GM10248 (cell line): ENCODE measurements at places on chromosomes 2 and 18.

- no peak for DNase-seq
These were observed 927.3 kb upstream of the ACVR2A start for GRCh38 chr2:146917431-146918042.

GRCh38 chr2:241445426-241445825 is 63.0 kb downstream of the STK25 start:
- DNase-seq: peak; percentile 18

DNA sequence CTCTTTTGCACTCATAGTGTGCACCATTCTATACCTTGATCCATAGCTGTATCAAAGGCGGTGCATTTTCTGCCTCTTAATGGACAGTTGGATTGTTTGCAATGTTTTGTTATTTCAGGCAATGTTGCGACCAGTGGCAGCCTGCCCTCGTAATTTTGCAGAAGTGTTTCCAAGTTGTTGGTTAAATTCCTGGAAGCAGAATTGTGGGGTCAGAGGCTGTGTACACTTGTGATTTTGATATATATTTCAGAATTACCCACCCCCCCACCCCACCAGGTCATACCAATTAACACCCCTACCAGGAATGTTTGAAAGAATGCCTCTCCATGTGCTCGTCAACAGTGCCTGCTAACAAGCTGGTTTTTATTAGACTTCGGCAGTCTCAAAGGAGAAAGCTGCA is 32.4 kb upstream of the IL1R1 start:
- no peak for DNase-seq

GRCh38 chr2:7037340-7038333 is 120.4 kb downstream of the RNF144A start:
- peak; percentile 71 for DNase-seq

- DNase-seq: no peak
These were observed 24.2 kb upstream of the CPO start for GRCh38 chr2:206915121-206915520.

DNA sequence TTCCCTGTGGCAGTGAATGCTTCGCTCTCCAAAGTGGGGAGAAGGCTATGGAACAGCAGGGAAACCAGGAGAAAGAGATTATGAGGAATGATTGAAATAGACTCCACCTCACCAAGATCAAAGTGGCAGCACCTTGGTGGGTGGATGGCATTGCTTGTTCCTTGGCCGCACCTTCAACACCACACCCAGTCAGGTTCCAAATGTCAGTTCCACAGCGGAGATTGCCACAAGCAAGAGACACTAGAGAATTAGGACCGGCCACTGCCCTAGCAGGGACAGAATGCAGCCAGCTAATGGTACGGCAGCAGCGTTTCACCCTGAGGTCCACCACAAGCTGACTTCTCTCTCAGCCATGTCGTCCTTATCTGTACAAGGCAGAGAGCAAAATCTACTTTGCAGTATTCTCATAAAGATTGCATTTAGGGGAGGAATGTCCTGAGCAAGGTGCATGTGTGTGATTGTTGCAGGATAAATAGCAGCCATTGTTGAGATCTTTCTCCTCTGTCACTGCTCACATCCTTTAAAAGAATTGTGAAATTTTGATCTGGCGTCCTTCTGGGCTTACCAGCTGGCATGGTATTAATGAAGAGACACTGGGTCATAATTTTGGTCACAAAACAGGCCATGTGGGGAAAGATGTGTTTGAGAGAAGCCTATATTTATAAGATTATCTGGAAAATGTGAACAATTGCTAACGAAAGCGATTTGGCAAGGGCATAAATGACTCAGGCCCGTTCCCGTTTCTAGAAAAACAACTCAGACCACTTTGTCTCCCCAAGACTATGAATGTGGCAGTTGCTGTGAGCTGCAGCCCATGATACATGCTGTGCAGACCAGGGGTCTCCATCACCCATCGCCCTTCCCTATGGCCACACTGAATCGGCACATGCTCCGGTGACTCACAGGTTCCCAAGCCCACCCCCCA is 228.6 kb upstream of the ID2 start:
- DNase-seq: no peak

GRCh38 chr2:11412449-11412810 is 53.5 kb downstream of the E2F6 start:
- DNase-seq: no peak

DNA sequence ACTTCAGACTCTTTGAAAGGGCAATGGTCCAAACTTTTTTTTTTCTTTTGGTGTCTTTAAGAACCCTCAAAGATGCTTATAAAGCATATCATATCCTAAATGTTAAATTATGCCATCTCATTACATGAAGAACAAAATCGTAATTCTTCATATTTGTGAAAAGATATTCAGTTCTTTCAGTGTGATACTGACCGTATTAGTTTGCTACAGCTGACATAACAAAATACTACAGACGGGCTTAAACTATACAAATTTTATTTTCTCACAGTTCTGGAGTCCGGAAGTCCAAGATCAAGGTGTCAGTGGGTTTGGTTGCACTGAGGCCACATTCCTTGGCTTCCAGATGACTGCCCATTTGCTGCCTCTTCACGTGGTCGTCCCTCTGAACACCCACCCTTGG is 1377.2 kb upstream of the ZEB2 start:
- DNase-seq: no peak

GRCh38 chr2:145484448-145485097 is 964.7 kb upstream of the ZEB2 start:
- DNase-seq: no peak

DNA sequence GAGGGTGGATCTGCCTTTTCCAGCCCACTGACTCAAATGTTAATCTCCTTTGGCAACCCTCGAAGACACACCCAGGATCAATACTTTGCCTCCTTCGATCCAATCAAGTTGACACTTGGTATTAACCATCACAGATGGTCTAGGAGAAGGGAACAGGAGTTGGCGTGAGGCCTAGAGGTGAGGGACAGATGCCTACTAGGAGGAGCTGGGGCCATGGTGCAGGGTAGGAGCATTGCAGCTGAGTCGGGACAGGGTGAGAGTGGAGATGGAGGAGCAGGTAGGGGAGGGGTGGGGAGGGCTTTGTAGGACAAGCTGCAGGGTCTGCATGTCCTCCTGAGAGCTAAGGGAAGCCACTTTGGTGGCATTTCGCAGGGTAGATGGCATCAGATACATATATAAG is 140.0 kb downstream of the VAPA start:
- no peak for DNase-seq

DNA sequence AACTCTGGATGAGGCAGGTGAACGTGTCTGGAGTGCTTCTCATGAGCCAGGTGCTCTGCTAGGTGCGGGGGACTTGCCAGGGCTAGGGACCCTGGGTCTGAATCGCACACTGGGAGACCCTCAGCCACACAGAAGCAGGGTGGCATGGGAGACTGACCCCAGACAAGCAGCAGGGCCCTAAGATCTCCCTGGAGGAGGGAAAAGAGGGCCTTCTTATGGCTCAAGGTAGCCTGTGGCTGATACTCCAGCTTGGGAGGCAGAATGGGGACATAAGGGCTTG is 12.8 kb upstream of the CIB4 start:
- no peak for DNase-seq

DNA sequence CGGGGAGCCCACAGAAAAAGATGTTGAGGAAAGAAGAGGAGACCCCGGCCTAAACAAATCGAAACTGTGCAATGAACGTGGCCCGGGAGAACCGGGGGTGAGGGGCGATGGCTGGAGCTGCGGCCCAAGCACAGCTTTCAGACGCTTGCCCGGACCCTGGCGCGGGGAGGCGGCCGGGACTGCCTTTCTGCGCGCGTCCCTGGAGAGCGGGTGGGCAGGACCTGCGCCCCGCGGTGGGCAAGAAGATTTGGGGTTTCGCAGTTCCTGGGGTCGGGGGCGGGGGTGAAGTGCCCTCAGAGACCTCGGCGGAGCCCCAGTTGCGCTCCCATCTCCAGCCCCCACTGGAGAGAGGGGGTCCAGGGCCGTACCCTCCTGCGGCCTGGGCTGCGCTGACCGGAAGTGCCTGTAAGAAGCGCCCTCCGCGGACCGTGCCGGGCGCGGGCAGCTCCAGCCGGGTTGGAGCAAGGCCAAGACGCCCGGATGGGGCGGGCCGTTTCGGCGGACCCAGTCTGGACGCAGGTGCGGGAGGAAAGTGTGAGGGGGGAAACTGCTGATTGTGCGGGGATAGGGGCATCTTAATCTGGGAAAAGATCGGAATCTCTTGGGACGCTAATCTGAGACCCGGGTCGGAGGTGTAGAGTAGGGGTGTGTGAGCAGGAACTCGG is 11.6 kb downstream of the EN1 start:
- no peak for DNase-seq
